D341Med (cell line): ENCODE measurements at places on chromosomes 12 and 14.

DNA sequence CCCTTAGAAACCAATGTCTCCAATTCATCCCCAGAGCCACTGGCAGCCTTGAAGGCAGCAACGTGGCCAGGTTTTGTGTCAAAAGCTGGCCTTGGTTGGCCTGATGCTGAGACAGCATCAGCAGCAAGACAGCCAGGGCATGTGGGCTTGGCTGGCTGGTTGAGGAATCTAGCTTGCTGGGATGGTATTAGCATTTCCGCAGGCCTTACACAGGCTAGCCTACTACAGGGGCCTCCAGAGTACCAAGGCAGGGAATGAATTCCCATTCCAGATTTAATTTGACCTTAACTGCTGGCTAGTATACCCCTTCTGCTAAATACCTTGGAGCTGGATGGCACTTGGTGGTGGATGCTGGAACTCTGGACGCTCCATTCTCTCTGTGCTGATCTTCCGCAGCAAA lies 15.8 kb downstream of the NGDN start:
- DNase-seq = no peak

- no peak for DNase-seq
These were observed 13.0 kb upstream of the NUP107 start for GRCh38 chr12:68673788-68674187.

DNA sequence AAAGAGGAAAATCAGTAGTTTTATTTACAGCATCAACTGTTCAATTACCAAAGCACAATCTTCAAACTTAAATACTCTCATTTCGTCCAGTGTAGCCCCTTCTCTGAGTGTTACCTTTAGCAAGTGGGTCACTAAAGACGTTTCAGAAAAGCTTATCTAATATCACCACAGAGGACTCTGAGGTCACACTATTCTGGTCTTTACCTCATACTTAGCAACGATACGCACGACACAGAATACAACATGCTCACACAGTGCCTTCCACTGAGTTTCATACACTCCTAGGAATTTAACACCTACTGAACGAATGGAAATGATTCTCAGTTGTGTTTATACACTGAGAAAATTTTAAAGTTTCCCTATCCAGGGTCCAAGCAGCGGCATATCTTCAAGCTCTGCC lies 2.0 kb downstream of the SYT10 start:
- DNase-seq = no peak

DNA sequence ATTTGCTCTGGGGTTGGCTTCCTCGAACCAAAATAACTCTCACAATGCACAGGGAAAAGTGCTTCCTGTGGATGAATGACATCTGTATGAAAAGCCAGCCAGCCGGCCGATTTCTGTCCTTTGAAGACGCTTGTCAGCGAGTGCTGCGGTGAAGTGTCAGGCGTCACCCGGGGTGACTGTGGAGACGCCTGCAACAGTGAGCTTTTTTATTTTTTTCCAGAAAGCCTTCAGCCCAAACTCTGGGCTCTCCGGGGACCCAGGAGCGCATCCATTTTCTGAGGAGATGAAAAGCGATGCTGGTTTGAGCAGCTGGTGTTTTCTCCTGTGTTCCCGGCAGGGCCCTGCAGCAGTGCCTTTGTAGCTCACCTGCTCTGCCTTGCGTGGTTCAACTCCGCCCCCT lies 147.9 kb upstream of the MYL2 start:
- DNase-seq = no peak

GRCh38 chr12:123847876-123848275 lies 85.8 kb downstream of the DNAH10 start:
- no peak for DNase-seq

- DNase-seq = no peak
These were observed 32.5 kb downstream of the BRMS1L start for GRCh38 chr14:35858521-35859209.

- DNase-seq = peak; percentile 12
These were observed 326.9 kb downstream of the TMEM121 start for GRCh38 chr14:105853089-105853906.

DNA sequence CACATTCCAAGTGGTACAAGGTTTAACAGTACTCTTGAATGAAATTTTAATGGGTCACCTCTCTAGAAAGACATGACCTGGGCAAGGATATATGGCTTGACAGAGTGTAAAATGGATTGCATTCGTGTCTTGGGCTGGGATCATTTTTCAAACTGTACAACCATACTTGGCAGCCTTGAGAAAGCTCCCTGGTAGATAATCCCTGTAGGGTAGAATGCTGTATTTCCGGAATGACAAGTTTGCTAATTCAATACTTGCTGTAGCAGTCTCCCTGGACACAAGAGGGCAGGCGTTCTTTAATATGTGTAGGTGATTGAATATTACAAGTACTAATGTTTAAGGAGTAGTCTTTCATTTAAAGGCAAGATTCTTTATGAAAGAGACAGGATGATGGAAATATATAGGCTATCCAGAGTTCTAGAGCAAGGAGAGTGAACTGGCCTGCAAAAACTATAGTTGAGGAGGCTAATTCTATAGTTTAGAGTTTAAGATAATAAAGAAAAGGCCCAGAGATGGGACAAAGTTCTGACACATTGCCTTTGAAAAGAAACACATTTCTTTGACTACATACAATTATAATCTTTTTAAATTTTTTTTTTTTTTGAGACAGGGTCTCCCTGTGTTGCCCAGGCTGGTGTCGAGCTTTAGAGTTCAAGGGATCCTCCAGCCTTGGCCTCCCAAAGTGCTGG lies 53.4 kb downstream of the PLBD1 start:
- peak; percentile 53 for DNase-seq

DNA sequence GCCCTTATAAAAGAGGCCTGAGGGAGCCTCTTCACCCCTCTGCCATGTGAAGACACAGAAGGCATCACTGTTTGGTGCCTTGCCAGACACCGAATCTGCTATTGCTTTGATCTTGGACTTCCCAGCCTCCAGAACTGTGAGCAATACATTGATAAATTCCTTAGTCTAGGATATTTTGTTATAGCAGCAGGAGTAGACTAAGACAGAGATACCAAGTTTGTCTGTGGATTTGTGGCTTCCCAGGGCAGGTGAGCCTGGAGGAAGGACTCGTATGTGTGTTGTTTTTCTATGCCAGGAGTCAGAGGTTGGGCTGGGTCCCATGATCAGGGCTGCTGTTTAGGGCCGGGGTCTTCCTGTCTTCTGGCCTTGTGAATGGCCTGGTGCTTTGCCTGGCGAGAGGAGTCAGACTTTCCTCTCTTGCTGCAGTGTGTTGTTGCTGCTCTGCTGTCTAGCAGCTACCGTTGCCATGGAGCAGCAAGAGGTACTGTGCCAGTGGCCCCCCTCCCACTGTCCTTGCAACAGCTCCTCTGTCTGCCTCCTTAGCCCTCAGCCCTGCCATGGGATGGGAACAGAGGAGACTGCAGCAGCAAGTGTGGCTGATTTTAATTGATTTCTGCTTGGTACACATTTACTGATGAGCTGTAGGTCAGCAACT lies 111.2 kb downstream of the CHST11 start:
- no peak for DNase-seq

- DNase-seq = no peak
These were observed 25.6 kb upstream of the UBC start for GRCh38 chr12:124940143-124940392.

GRCh38 chr12:81500788-81501187 lies 258.4 kb downstream of the PPFIA2 start:
- DNase-seq = no peak

DNA sequence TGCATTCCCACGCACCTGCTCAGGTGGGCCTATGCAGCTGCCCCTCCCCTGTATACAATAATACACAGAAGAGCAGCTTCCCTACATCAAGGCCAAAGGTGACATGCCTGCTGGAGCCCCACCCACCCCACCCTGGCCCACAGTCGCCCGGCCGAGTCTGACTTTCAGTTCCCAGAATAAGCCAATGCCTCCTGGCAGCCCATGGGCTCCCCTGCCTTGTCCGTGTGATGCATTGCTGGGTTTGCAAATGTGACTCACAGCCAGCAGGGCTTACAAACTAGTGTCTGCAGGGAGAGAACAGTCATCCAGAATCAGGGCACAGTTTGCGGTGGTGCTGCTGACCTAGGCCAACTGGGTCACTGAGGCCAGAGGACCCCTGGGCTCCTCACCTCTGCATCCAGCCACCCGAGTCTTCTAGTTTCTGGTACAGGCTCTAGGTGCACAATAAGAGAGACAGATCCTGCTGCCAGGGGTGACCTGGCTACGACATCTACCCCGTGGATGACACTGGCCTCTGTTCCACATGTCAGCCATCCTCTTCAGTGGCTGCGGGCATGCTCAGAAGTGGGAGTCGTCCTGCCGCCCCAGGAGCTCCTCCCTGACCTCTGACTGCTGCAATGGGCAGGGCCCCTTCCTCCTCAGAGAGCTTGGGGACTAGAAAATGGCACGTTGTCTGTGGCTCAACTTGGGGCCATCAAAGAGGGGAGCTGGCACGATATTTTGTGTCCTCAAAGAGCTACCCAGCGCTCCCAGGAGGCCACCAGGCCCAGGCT lies 84.5 kb downstream of the CHGA start:
- DNase-seq = no peak

DNA sequence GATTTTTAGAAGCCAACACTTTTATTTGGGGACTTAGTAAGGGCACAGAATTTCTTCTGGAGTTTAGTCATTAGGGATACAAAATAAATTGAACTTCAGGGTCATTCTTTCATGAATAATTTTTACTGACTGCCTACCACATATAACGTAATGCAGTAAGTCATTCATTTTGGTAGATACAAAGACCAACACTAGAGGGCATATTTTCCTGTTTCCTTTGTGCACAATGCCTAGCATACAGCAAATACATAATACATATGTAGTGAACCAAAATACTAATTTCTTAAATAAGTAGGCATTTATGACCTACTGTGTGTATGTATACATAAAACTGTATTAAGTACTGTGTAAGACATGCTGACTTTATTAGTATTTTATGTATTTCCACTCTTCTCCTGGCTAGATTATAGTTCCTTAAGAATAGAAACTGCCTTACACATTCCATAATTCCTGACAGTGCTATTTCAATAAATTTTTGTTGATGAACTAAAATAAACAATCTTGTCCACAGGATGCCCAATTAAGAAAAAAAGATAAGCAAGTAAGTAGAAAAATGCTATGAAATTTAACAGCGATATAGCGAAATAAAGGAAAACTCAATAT lies 47.9 kb downstream of the PPP1R12A start:
- peak; percentile 21 for DNase-seq

DNA sequence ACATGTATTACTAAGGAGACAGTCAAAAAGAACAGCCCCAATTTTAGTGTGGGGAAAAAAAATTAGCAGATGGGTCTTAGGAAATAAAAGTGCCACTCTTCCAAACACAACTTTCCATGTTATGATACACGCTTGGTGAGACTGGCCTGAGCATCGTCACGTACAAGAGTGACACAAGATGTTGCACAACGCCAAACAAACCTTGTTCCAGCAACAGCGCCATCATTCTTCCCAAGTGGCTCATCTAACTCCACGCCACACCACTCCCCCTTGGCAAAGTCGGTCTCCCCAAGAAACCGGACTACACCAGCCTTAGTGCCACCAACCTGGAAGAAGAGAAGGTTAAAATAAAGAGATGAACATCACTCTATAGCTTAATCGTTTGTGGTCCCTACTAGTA lies 58.7 kb downstream of the CLIP1 start:
- DNase-seq = no peak

- DNase-seq = no peak
These were observed 938.0 kb downstream of the GALC start for GRCh38 chr14:87055007-87055406.

- DNase-seq = no peak
These were observed 107.2 kb downstream of the RBM19 start for GRCh38 chr12:113858841-113859386.

GRCh38 chr12:5478081-5478706 lies 46.3 kb downstream of the NTF3 start:
- DNase-seq = no peak

DNA sequence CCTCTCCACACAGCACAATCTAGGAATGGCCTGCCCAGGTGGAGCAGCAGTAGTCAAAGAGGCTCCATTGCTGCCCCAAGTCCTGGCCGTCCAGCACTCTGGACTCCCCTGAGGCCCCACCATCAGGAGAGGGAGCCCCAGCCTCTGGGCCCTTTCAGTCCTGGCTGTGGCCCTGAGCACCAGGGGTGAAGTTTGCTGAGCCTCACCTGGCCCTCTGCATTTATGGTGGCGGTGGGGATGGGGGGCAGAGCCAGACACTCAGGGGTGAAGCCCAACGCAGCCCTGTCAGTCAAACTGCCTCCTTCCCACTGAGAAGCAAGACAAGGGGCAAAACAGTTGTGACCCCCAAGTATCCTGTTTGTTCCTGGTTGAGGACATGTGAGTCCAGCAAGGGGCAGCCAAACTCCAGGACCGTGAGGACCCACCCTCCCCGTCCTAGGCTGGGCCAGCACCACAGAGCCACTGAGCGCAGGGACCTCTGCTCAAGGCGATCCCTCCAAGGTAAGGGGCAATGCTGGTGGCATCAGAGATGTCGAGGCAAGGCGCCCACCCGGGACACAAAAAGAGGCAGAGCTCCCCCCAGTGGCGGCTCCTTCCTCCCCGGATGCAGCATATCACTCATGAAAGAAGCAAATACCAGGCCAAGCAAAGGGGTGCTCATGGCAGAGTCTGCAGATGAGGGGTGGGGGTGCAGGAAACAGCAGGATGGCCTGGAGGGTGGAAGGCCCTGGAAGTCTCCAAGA lies 4.8 kb upstream of the AMN start:
- peak; percentile 88 for DNase-seq

GRCh38 chr14:53195949-53196348 lies 42.8 kb upstream of the DDHD1 start:
- no peak for DNase-seq

DNA sequence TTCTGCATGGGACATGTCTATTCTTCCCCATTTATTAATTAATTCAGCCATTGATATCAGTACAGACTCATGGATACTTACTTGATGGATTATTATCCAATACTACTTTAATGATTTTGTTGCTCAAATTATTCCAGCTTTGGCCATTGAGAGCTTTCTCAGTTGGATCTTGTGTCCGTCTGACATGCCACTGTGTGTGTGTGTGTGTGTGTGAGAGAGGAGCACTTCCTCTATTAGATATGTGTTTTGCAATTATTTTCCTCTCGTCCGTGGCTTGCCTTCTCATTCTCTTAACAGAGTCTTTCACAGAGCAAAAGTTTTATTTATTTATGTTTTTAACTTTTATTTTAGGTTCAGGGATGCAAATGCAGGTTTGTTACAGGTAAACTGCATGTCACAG lies 194.2 kb downstream of the ADGRD1 start:
- no peak for DNase-seq

DNA sequence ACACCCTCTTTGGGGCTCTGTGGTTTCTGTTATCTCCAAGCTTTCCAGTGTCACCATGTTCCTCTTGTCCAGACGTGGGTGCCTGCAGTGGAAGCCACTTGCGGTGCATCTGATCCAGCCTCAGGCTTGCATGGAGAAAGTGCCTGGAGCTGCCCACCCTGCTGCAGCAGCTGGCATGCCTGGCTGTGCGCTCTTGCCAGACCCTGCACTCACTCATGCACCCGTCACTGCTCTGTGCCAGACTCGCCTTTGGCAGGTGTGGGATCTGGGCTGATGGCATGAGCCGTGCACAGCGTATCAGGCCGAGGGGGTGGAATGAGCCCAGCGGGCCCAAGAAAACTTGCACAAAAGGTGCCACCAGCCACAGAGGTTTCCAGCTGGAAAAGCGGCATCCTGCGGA lies 105.1 kb downstream of the MNAT1 start:
- no peak for DNase-seq

GRCh38 chr14:34775342-34775741 lies 60.9 kb upstream of the CFL2 start:
- no peak for DNase-seq
